ENCODE measurements at places on chromosomes 11 and 22.

- no peak for DNase-seq
These were observed 1.5 kb downstream of the SYT12 start for GRCh38 chr11:67024410-67024809.

DNA sequence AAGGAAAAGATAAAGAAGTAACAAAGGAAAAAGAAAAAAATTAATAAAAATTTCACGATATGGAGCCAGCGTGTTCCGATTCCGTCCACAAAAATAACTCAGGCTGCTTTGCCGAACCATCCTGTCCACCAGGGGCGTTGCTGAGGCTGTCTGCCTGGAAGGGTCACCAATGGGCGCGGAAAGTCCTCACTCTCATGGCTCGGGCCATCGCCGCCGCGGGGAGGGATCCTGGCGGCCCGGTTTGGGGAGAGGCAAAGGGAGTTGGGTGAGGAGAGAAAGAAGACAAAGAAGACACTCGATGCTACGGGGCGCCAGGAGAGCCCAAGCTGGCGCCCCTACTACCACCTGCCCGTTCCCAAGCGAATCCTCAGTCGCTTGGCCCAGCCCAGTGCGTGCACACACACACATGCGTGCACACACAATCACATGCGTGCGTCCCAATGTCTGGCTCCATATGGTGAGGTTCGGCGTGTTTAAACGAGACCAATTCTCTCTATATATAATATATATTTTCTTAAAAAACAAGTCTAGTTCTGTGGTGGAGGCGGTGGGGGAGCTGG, 5.6 kb upstream of the PYGM start:
- no peak for DNase-seq

- DNase-seq = peak; percentile 97
These were observed at the start of gene SELENOM for GRCh38 chr22:31107178-31107893. Gene SELENOM (minus strand): TSS chr22:31107568. CDS start chr22:31107505, 63 bp downstream.

DNA sequence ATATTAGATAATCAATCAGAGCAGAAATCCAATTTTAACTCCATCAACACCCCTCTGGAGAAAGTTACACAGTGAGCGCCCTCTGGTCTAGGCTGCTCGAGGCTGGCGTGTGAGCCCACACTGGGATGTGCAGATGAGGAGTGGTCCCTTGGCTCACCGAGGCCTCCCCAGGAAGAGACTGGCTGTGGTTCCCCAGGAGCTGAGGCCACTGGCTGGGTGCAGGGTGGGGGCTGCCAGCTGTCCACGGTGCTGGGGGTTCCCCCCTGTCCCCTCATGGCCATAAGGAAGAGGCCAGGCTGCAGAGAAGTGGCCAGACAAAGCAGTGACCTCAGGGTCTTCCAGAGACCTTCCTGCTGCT, 750.7 kb downstream of the BRD1 start:
- DNase-seq = no peak

DNA sequence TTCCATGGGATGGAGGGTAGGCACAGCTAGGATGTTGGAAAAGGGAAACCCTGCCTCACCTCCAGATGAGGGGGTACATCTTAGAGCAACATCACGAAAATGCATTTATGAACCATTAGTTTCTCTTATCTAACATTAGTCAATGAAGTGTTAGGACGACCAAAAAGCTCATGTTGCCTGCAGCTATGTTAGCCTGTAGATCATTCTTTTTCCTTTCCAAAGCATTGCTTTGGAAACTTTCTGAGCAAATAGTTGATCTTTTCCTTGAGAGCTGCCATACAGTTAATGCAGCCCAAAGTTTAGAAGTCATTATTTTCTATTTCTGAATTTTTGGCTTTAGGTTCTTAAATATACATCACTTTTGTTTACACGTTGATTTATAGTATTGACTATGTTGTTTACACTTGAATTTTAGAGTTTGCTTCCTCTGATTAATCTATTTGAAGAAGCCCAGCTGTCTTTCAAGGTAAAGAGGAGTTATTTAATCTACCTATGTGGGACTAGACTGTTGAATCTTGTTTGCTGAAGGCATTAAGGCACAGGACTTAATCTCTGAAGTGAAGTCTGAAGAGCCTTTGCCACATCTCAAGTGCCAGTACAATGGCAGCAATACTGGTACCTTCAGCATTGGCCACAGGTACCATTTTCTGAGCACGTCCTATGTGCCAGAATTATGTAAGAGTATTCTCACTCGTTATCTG, 11.0 kb downstream of the POU2AF3 start:
- no peak for DNase-seq

GRCh38 chr11:60334005-60334620, 7.1 kb downstream of the MS4A6E start:
- no peak for DNase-seq

DNA sequence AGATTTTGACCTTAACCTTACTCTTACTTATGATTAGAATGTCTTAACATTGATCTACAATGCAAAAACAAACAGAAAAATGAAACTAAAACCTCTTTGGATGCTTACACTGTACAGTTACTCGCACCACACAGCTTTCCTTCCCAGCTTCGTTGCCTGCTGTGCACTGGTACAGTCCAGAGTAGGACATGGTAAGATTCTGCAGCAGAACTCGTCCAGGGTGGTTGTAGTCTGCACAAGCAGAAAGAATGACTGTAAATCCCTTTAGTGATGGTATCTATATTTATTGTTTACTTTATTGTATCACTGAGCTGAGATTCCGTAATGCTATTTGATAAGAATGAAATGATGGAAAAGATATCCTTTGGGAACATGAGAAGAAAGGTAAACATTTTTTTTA, 21.0 kb upstream of the HSPA8 start:
- no peak for DNase-seq

DNA sequence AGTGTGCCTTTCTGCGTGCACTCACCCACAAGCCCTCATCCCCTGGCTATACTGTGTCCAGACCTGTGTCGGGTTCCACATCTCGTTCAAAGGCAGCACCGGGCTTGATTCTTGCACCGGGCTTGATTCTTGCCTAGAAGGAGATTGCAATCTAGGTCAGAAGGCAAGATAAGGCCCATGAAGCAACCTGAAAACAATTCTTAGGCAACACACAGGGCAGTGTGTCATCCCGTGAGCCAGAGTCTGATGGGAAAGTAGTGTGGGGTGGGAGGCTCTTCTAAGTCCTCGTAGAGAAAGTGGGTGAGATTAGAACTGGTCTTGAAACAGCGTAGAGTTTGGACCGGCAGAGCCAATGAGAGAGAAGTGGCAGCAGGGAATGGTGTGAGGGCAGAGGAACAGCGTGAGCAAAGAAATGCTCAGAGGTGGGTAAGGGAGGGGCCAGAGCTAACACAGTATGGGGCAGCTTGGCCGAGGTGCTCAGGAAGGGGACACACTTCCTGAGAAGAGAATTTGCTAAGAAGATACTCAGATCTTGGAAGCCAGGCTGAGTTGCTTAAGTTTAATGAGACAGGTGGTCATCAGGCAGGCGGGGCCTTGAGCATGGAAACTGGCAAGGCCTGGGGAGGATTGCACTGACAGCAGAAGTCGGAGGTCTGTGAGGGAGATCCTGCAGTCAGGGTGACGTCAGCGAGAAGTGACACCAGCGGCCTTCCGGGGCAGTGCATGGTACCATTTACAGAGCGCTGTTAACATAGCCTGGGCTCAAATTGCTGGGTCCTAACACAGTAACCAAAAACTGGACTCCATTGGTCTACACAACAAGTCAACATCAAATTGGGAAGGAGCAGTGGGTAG, 40.7 kb upstream of the DKK3 start:
- DNase-seq = no peak

GRCh38 chr11:8206251-8207079, 37.6 kb upstream of the RIC3 start:
- no peak for DNase-seq

- no peak for DNase-seq
These were observed 71.9 kb downstream of the NFAM1 start for GRCh38 chr22:42360348-42360747.

GRCh38 chr22:18955696-18956095, 19.6 kb upstream of the PRODH start:
- no peak for DNase-seq

DNA sequence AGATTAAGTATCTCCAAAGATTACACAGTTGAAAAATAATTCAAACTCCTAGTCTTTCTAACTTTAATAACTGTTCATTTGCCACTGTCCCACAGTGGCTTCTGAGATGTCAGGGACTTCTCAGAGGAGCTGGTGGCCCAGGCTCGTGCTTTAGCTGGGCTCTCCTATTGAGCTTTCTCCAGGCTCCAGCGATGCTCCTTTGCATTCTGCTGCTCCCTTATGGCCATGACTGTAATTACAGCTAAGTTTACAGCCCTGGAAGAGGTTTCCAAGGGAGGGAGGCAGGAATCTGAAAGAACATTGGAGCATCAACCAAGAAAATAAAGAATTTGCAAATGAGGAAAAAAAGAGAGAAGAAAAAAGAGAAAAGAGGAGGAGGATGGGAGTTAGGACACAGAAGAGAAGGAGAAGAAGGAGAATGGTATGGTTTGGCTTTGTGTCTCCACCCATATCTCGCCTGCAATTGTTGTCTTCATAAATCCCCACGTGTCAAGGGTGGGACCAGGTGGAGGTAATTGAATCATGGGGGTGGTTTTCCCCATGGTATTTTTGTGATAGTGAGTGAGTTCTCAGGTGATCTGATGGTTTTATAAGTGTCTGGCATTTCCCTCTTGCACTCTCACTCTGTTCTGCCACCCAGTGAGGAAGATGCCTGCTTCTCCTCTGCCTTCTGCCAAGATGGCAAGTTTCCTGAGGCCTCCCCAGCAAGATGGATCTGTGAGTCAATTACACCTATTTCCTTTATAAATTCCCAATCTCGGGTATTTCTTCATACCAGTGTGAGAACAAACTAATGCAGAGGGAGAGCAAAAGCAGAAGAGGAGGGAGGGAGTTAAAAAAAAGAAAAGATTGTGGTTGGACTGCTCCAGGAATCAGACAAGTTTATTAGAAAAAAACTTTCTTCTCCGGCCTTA, 857.0 kb downstream of the KCNA4 start:
- DNase-seq = peak; percentile 35

DNA sequence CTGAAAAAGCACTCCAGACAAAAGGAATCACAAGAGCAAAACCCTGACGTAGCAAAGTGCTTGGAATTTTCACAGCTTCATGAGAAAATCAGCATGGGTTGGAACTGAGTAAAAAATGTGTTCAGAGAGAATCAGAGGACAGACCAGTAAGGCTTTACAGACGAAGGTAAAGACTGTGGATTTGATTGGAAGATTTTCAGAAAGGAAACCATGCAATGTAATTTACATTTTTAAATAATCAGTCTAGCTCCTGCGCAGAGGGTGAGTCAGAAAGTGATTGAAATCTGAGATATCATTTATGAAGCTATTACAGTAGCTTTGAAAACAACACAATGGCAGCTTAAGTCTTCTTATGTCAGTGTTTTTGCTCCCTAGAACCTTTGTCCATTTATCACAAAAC, 1122.3 kb downstream of the LRRC4C start:
- DNase-seq = no peak

DNA sequence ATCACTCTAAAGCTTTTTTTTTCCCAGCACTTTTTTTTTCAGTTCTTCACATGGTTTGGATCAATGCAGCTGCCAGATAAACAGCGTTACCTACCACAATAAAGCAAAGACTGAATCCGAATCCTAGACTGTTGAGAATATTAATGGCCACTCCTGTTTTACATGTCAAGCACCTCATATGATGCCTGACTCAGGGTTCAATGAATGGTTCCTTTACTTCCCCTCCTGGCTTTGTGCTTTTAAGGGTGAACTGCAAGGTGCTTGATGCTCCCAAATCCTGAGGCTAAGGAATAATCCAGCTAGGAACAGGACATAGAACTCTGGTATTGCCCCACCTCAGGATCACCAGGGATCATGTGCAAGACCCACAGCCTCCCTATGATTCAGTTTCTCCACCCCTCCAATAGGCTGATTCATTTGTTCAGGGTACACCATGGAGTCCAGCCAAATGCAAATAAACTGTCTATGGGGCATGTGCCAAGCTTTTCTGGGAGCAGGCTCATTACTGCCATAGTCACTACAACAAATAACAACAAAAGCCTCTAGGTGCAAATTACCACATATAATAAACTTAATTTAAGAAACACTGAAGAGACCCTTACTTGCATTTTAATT, 104.3 kb downstream of the GAB2 start:
- peak; percentile 44 for DNase-seq

DNA sequence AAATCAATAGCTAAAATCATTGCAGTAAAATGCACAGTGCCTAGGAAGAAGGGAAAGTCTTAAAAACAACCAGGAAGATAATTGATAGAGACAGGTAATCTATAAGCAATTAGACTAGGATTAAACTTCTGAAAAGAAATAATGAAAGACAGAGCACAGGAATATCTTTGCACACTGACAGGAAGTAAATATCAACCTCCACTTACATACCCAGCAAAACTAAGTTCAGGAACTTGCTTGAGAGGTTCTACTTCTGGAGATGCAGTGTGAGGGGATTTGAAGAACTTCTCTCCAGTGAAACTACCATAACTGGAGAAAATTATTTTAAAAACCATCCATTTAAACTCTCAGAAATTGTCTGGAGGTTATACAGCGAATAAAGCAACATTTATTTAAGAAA, 104.1 kb downstream of the EHF start:
- DNase-seq = no peak

DNA sequence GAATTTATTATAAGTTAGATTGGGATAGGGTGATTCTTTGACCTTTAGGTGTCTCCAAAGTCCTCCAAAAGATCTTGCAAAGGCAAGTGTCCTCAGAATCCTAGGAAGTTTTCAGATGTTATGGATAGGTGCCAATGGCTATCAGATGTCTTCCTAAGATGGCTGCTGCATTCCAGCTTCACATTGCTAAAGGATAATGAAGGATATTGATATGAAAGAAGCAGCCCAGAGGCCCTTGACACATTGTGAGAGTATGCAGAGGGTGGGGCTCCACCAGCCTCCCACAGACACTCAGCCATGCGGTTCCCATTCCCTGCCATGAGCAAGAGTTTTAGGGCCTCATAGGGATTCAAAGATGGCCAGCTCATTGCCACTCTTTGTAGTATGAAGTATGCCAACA, 22.3 kb upstream of the GLYATL2 start:
- no peak for DNase-seq

DNA sequence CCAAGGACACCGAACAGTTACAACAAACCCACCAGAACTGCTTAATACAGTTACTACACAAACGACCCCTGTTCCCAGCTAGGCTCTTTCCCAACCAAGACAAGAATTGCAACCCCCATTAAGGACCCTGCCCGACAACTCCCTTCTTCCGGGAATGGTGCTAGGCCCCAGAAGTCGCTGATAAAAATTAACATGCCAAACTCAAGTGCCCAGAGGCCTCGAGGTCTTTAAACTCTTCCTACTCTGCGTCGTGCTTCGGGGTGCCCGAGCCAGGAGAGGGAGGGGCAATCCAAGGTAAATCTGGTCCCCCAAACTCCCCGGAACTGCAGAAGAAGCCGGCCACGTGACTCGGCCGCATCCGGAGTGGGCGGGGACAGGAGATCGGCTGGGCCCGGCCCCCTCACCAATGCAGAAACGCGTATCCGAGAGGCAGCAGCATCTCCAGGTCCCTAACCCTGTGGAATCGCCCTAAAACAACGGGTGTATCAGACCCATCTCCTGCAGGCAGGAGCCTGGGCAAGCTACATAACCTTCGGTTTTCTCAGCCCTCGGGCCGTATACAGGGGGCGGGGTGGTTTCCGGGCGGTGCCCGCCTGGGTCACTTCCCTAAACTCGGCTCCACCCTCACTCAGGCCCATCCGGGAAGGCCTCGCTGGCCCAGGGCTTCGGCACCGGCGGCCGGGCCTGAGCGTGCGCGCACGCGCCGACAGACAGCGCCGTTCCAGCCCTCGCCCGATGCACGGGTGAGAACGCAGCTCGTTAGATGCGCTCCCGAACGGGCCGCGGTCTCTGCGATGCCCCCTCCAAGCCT, 1.1 kb downstream of the CFL1 start:
- no peak for DNase-seq

All from AG09319 (cell line).